NCI-H146 (cell line): ENCODE measurements at places on chromosomes 7 and 10.
A peak's percentile ranks its signal among the peaks of the same experiment; 100 is the strongest.

GRCh38 chr10:77266242-77266641 lies 371.4 kb downstream of the KCNMA1 start:
- no peak for DNase-seq

DNA sequence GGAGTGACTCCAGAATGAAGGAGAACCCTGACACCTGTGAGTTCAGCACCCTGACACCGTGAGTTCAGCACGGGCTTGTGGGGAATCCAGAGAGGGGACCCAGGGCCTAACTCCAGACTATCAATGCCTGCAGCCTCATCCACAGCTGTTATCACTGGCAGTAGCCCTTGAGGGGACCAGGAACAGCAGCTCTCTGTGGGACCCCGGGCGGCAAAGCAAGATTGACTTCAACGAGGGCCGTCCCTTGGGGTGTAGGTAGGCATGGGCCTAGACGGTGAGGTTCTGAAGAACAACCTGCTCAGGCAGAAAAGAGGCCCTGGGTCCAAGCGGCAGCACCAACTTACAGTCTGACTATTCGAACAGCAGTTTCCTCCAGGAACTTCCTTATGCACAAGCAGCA lies 8.9 kb downstream of the GRID1 start:
- no peak for DNase-seq

GRCh38 chr7:69373171-69374043 lies 224.9 kb upstream of the AUTS2 start:
- no peak for DNase-seq

DNA sequence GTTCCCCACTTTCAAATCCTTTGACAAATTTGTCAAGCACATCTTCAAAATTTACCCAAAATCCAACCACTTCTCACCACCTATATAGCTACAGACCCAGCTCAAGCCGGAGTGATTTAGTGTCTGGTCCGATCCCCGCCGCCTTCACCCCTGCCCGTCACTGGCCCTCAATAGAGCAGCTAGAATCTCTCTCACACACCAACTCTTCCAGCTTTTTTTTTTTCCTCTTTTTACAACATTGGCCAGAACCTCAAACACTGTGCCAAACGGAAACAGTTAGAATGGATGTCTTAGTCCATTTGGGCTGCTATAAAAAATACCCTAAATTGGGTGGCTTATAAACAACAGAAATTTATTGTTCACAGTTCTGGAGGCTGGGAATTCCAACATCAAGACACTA lies 41.1 kb upstream of the TMEM72 start:
- no peak for DNase-seq

DNA sequence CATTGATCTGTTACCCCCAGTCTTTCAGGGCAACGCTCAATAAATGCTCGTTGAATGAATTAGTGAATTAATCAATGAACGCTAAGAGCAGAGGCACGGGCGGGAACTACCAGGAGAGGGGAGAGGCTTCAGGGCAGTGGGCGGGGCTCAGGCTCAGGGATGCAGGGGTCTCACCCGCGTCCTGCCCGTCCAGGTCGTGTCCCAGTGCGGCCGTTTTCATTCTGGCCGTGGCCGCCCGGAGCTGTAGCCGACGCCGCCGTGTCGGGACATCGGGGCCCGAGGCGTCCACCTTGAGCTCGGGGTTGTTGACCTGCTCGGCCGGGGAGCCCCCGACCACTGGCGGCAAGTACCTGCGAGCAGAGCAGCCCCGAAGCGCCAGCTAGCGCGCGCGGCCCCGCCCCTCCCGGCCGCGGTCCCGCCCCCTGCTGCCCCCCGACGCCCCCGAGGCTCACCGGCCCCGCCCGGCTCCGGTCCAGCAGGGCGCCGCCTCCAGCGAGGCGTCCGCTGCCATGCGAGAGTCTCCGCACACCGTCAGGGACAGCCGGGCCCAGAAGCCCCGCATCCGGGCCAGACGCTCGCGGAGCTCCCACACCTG lies 2.8 kb upstream of the GAL3ST4 start:
- DNase-seq, result peak; percentile 40

- DNase-seq, result no peak
Observed at GRCh38 chr10:20512631-20513030, 384.5 kb downstream of the NEBL start.
